Posterior vena cava (tissue), 2 donors: ENCODE measurements at places on chromosomes 12 and 14. TPM values are rescaled to one million over a fixed set of nuclear protein-coding genes. Genes with fewer than 3 reads are reported as not detected.

The TCL1B gene
- not detected for total RNA-seq

The RD3L gene
- not detected for total RNA-seq

The C1R gene
- 1,008 TPM for total RNA-seq

The ENDOU gene
- 0.38 TPM for total RNA-seq

The DERA gene
- 23.6 TPM for total RNA-seq

The KRT6C gene
- not detected for total RNA-seq

The GPR65 gene
- 2.4 TPM for total RNA-seq

The SLC38A4 gene
- 1.5 TPM for total RNA-seq

The TAS2R8 gene
- total RNA-seq = not detected

The SOAT2 gene
- 0.90 TPM for total RNA-seq

The P3H3 gene
- total RNA-seq = 59.9 TPM

The SLCO1B1 gene
- not detected for total RNA-seq
